ENCODE measurements at places on chromosomes 2 and 18. TPM values are rescaled to one million over a fixed set of nuclear protein-coding genes. Genes with fewer than 3 reads are reported as not detected.

LAMA1 gene
- total RNA-seq = not detected

TMEM247 gene
- total RNA-seq = not detected

TRAK2 gene
- 24.4 TPM for total RNA-seq

DSG1 gene
- not detected for total RNA-seq

CLEC4F gene
- total RNA-seq = not detected

CD8B2 gene
- not detected for total RNA-seq

AFG3L2 gene
- 59.2 TPM for total RNA-seq

ZNF397 gene
- total RNA-seq = 27.9 TPM

RSAD2 gene
- 37.2 TPM for total RNA-seq

Measured in Calu3 (cell line).